Stimulated activated naive CD4-positive, alpha-beta T cell treated with Interleukin-2 at 50 U/mL for 16 hours (primary cell): ENCODE measurements at places on chromosomes 13 and 19.

DNA sequence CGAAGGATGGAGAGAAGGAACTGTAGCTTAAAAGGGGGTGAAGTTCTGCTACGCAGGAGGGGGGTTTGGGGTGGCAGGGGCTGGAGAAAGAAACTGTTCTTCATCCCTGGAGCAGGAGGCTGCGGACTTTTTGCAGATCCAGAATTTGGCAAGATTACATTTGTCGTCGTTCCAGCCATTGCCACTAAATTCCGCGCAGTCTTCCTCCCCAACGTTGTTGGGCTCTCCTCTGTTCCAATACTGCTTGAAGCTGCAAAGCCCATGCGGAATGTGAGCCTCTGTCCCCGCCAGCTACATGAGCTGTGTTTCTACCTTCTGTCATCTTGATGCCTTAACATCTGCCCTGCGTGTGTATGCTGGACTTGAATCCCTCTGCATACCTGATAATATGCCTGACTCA lies 4.3 kb downstream of the CD209 start:
- DNase-seq: no peak

- DNase-seq: no peak
Observed at GRCh38 chr13:65907666-65908525, 1322.2 kb downstream of the PCDH9 start.

GRCh38 chr13:41458761-41459431 lies 1.5 kb downstream of the RGCC start:
- DNase-seq: peak; percentile 57

DNA sequence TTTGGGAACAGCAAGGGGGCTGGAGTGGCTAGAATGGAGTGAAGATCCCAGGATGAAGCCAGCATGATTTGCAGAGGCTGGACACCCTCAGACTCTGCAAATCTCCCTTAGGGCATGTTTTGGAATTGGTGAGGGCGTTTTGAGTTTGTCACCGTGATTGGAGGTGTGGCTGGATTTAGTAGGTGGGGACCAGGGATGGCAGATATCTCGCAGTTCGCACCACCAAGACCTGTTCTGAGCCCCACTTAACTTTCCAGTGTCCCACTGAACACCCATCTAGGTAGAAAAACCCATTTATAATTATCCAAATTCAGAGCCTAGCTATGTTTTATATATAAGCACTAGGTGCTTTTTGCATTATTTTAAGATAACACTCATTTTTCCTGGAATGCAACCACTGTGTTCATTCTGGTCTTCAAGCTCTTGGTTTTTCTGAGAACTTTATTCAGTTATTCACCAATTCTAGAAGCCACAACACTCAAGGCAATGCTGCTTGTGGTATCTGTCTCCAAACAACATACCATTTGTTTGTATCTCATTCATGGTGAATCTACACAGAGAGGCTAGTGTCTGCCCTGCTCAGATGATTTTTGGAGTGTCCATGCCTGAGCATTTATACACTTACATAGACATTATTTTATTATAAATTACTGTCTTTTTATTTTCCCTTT lies 3.0 kb upstream of the NANOS2 start:
- DNase-seq: no peak

DNA sequence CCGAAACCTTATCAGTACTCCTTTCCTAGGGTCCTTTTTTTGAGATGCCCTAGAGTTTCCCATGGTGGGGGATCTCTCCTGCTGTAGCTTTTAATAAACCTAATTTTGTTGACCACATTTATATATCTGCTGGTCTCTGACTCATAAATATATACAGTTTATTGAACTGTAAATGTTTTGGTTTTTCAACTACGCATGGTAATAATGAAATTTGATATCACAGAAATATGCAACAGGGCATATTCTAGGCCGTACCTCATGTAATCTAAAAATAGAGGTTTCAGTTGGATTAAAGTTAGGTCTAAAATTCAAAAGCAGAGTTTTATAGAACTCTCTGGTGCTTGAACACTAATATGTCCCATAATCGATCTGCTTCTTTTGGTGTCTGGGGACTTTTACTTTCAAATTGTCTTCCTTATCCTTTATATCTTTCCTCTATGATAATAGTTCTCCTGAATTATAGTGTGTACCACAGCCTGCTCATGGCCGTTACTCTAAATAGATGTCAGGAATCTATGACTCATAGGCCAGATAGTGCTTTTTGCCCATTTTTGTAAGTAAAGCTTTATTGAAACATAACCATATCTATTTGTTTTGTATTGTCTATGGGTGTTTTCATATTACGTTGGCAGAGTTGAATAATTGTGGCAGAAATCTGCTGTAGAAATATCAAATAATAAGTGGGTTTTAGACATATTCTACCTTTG lies 324.8 kb upstream of the PCDH9 start:
- DNase-seq: no peak

GRCh38 chr19:32363175-32363574 lies 17.8 kb downstream of the ZNF507 start:
- DNase-seq: no peak

- no peak for DNase-seq
Observed at GRCh38 chr19:44846455-44847143, 502 bp downstream of the NECTIN2 start.

- DNase-seq: peak; percentile 63
Observed at GRCh38 chr19:40221858-40222619, 3.9 kb upstream of the TTC9B start.

DNA sequence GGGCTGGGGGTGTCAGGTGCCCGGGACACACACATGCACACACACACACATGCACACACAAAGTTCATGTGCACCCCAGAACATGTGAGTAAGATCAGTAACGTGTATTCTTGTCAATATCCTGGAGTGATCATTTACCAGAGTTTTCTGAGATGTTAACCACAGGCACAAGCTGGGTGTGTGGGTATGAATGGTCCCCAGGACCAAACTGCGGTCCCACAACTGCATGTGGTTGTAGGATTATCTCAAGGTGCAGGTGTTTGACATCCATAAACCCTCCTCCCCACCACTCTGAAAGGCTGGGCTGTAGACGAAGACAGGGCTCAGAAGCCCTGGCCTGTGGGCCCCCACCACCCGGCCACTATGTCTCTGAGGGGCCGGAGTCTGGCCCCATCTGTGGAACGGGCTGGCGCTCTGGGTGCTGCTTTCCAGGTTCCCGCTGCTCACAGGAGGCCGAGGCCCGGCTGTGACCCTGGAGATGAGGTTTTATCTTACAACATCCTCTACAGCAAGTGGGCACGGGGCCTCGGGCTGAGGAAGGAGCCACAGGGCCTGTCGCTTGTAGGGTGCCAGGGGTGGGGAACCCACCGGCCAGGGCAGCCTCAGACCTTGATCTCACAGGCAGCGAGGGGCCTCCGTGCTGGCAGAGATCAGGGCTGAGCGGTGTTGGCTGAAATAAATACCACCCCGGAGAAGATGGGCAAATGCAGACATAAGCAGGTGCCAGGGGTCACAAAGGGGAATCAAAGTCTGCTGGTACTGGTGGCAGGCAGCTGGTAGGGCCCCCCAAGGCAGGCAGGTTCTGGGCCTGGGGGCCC lies 4.3 kb downstream of the F2RL3 start:
- no peak for DNase-seq

DNA sequence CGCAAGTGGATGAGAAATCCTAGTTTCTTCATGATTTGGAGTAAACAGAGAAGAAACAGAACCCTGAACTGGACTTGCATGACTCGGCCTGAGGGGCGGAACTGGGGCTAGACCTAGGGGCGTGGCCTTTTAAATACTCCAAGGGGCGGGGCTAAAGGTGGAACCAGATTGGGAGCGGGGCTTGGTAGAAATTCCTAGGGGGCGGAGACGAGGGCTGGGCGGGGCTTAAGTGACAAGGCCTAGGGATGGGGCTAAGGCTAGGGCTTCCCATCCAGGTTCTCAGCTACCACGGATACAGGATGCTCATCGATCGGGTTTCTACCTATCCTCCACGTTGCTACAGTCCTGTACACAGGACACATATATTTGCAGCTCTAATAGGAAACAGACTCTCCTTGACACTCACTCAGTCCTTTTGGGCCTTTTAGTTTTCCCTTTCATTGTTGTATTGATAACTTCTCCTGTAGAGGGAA lies 372 bp upstream of the ZNF699 start:
- DNase-seq: peak; percentile 87

DNA sequence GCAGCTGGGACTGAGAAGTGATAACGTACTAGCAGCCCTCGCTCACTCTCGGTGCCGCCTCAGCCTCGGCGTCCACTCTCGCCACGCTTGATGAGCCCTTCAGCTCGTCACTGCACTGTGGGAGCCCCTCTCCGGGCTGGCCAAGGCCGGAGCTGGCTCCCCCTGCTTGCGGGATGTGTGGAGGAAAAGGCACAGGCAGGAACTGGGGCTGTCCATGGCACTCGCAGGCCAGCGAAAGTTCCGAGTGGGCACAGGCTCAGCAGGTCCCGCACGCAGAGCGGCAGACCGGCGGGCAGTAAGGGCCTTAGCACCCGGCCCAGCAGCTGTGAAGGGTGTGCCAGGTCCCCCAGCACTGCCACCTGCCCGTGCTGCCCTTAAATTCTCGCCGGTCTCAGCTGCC lies 38.8 kb upstream of the SGCG start:
- DNase-seq: no peak

DNA sequence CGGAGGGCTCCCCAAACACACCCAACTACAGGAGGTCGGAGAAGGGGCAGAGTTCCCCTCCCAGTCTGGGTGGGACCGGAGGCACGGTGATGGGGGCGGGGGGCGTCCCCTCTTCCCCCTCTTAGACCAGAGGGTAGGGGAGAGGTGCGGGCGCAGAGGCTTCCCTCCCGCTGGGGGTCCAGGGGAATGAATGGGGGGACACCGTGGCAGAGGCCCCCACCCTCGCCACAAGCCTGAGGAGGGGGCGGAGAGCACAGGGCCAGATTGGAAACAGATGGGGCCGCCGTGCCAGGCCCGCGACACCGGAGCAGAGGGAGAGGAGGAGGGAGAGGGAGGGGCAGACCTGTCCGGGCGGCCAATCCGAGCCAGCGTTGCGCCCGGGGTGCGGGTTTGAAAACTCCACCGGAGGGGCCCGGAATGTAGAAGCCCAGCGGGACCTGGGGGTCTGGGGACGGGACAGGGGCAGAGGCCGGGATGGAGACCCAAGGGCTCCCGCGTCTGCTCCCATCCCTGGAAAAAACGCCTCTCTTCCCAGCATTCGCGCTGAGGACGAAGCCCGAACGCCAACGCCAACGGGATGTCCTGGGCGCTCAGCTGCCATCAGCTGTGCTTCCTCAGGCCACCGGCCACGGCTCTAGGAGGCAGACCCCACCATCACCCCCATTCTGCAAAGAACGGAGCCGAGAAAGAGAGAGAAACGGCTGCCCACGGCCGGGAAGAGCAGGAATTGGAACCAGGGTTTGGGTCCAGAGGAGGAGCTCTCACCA lies 46.8 kb downstream of the PTPRS start:
- no peak for DNase-seq

DNA sequence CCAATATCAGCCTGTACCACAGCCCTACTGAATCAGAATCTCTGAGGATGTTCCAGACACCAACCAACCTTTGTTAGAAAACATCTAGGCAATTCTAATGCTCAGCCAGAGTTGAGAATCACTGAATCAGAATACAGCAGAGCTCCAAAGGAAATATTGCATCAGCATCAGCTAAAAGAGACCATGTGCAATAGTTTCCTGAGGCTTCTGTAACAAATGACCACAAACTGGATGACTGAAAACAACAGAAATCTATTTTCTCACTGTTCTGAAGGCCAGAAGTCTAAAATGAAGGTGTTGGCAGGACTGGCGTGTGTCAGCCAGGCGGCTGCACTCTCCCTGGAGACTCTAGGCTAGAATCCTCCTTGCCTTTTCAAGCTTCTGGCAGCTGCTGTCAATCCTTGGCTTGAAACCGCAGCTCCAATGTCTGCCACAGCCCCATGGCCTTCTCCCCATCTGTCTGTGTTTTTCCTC lies 1.2 kb upstream of the DCT start:
- DNase-seq: no peak

GRCh38 chr13:19596960-19597361 lies 35.6 kb upstream of the TPTE2 start:
- DNase-seq: no peak

DNA sequence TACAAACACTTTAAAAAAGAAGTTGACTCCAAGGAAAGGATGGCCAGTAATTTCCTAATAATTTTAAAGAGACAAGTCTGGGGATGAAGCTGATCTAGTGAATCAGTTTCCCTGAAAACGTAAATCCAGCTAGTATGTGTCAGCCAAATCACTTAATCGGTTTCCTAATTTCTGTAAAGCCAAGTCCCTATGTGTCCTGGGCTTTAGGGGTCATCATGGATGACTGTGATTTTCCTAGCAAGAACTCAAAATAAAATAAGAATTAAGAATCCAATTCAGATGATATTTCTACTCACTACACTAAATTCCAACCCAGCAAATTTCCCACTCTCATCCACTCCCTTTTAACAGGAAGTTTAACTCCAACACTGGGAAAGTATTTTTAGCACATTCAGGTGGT lies 35.9 kb downstream of the ELF1 start:
- DNase-seq: no peak

DNA sequence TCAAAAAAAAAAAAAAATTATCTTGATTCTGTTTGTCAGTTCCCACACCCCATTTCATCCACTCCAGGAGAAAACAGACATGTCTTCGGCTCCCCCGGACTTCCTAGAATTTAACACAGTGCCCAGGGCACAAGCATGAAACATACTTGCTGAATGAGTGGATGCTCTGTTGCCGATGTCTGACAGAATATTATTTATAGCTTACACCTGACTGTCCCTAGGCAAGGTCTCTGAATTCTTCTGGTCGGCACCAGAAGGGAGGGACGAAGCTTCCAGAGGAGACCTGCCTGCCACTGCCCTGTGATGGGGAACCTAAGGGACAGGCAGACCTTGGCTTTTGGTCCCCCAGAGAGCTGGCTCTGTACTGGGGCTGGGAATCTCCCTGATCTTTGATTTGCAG lies 43.9 kb upstream of the PEG3 start:
- DNase-seq: no peak

DNA sequence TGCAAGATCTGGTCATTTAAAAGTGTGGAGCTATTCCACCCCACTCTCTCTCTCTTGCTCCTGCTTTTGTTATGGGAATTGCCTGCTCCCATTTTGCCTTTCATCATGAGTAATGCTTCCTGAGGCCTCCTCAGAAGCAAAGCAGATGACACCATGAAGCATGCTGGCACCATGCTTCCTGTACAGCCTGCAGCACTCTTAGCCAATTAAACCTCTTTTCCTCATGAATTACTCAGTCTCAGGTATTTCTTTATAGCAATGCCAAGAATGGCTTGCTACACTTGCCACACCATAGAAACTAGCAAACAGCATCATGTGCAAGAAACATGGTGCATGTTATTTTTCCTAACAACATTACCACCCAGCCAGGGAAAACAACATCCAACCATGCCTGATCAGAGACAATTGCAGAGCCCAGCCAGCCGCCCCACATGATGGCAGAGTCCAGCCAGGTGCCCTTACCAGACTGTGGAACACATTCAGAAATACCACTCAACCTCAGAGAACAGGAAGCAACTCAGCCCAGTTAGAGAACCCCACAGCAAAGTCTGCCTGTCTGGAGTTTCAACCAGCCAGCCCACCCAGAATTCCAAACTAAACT lies 36.9 kb downstream of the SYDE1 start:
- no peak for DNase-seq

GRCh38 chr19:14248578-14249011 lies 42.6 kb upstream of the ADGRL1 start:
- peak; percentile 34 for DNase-seq

GRCh38 chr19:33299051-33299688 lies 3.2 kb downstream of the CEBPA start:
- no peak for DNase-seq

- no peak for DNase-seq
Observed at GRCh38 chr13:37047032-37047431, 12.5 kb downstream of the SUPT20H start.

GRCh38 chr13:80039000-80039399 lies 301.9 kb downstream of the SPRY2 start:
- DNase-seq: no peak

- no peak for DNase-seq
Observed at GRCh38 chr13:84645196-84646012, 763.1 kb upstream of the SLITRK1 start.
